ENCODE measurements at places on chromosomes 3 and 15.

- no peak for DNase-seq
These were observed 43.9 kb upstream of the PARP14 start for GRCh38 chr3:122636697-122637096.

- DNase-seq, result no peak
These were observed 199.2 kb downstream of the IL5RA start for GRCh38 chr3:2910997-2911396.

GRCh38 chr15:101799665-101800064 lies 3.6 kb upstream of the OR4F6 start:
- DNase-seq, result no peak

- DNase-seq, result no peak
These were observed 29.6 kb upstream of the NFKBIZ start for GRCh38 chr3:101819649-101820206.

DNA sequence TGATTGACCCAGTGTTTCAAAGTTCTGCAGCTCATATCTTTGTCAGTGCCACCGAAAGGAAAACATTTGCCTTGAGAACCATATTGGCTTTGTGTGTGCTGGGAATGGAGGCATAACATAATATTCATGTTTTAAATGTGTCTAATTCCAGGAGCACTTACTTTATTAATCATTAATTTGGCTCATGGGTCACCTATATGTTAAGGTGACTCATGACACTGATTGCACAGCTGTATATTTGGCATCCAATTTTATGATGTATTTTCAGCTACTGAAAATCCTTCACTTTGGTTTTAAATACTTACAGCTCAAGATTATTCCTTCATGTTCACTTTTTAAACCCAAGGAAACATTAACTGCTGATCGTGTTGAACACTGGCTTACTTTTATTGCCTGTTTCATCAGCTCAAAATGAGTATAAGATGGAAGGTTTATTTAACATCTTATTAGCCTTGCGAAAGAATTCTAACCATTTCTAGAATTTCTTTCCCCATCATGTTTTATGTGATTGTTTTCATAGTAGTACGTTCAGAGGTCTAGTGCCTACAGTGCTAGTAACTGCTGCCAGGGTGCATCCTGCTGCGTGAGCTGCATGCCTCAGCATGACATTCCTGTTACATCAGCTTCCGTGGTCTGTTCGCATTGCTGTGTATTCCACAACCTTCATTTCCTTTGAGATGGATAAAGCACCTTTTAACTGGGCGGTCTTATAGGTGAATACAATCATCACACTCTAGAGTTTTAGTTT lies 63.7 kb downstream of the LRCH3 start:
- DNase-seq, result peak; percentile 79

DNA sequence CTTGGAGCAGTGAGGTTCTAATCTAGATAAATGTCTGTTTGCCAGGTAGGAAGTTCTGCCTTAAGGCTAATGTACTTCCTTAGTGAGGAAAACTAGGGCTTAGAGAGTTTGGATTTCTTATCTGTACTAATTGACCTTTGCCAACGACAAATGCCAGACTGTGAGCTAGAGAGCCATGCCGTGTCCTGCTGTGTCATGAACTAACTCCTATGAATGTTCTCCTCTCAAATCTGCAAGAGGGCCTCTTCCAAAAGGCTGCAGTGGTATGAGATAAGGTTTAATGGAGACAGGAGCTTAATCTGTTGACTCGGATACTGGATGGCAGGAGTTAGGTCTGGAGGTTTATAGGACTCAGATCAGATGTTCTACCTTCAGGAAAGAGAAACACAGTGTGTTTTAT lies 524.9 kb downstream of the NTRK3 start:
- DNase-seq, result no peak

GRCh38 chr15:101156509-101157159 lies 95.2 kb downstream of the CHSY1 start:
- DNase-seq, result no peak

- no peak for DNase-seq
These were observed 159.5 kb upstream of the TBC1D5 start for GRCh38 chr3:17901893-17902292.

GRCh38 chr3:186012137-186012536 lies 74.3 kb upstream of the TRA2B start:
- no peak for DNase-seq

- no peak for DNase-seq
These were observed 18.9 kb downstream of the MAP2K1 start for GRCh38 chr15:66405615-66406014.

DNA sequence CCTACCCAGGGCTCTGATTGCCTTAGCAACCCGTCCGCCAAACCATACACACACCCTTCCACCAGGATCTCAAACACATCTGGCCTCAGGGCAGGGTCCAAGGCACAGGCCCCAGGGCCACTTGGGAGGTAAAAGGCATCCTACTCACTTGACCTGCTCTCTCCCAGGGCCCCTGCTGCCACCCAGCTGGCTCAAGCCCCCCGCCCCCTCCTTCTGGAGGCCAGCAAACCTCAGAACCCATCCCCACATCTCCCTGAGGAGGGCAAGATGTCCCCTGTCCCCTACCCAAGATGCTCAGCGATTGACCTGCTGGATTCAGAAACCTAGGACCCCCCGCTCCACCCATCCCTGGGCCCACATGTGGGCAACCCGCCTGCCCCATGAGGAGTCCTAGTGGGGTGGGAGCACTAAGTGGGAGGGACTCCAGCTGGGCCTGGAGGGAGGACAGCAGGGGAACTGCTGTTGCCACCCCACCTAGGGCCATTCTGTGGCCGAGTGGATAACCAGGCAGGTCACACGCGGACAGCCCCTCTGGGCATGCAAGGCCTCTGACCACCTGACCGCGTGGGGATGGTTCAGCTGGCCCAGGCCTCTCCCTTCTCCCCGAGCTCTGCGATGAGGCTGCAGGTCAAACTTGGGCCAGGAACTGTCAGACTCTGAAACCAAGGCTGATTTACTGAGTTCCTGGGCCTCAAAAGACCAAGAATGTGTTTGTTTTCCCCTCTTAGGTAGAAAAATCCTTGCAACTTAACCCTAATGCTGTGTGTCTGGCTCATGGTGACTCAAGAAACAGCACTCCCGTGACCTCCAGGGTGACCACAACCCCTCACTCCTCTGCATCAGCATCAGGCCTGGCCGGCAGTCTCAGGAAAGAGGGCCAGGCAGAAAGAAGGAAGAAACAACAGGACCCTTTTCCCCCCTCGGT lies 4.2 kb downstream of the MFGE8 start:
- DNase-seq, result no peak

- DNase-seq, result no peak
These were observed 22.6 kb upstream of the RASGRP1 start for GRCh38 chr15:38587214-38587613.

DNA sequence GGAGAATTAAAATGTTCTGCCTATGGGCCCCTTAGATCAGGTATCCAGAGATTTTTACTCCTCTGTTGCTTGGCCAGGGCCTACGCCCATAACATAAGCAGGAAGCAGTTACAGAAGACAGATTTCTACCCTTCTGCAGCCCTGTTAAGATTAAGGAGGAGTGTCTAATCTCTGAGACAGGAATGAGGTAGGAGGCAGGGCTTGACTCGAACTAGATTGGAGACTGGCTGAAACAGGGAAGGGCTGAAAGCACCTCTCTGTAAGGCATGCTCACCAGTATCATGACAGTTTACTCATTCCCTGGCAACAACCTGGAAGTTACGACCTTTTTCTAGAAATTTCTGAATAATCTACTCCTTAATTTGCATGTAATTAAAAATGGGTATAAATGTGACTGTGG lies 16.7 kb downstream of the PLA2G4D start:
- no peak for DNase-seq

- DNase-seq, result no peak
These were observed 56.4 kb downstream of the PLCH1 start for GRCh38 chr3:155688481-155688880.

GRCh38 chr15:63530752-63531299 lies 26.4 kb downstream of the USP3 start:
- DNase-seq, result no peak

DNA sequence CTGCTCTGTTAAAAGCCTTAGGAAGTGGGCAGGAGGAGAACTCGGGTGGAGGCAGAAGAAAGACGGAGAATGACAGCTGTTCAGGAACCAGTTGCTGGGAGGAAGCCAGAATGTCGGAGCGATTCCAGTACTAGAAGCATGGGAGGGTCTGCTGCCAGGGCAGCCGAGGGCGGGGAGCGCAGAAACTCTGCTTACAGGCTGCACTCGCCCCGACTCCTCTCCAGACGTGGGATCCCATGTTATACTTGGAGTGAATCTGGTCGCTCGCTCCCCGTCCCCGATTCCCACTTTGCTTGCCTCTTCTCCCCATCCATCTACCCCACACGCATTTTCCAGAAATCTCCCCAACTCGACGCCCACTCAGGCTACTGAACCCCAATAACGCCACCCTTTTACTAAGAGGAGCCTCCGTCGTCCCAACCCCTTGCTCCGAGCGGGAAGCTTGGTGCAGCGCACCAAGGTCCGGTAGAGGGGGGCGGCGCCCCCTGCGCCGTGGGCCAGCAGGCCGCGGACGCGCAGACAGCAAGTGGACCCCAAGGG lies 665 bp downstream of the GATM start:
- no peak for DNase-seq

DNA sequence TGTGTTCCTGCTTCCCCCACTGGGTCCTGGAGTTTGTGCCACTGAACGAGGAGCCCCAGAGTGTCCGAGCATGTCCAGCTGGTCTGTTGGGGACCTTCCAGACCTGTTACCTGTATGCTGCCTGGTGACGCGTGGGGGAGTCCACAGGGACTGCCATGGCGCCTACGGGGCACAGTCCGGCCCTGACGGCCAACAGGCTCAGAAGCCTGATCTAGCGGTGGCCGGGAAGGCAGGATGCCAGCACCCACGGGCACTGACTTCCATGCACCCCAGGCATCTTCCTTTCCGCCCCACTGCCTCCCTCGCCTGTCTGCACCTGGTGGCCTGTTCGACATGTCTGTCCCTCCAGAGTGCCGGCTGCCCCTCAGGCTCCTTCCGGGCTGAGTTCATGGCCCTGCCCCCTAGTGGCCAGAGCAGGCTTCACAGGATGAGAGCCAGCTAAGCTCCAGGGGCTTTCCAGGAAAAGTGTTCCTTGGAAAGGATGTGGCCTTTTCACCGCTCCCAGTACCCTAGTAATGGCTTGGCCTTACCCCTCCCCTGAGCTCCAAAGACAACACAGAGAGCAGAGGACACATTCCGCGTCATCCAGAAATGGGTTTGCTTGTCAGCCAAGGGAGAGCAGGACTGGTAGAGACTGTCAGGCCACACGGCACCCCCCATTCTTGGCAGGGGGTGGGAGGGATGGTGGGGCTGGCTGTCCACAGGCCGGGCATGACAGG lies 35.7 kb downstream of the NGRN start:
- DNase-seq, result peak; percentile 38

- no peak for DNase-seq
These were observed 459.6 kb downstream of the NSUN3 start for GRCh38 chr3:94522488-94522887.

- DNase-seq, result no peak
These were observed 43.7 kb downstream of the ISL2 start for GRCh38 chr15:76380249-76380648.

GRCh38 chr3:64291345-64291744 lies 66.1 kb upstream of the PRICKLE2 start:
- DNase-seq, result peak; percentile 67

GRCh38 chr3:169662132-169662842 lies 1.2 kb downstream of the MECOM start:
- no peak for DNase-seq
